ENCODE measurements at places on chromosomes 5 and 9. TPM values are rescaled to one million over a fixed set of nuclear protein-coding genes. Genes with fewer than 3 reads are reported as not detected.

OTP gene
- total RNA-seq, result not detected

TMEM141 gene
- 49.3 TPM for total RNA-seq

RNF145 gene
- 80.3 TPM for total RNA-seq

SLC6A18 gene
- total RNA-seq, result not detected

DBH gene
- total RNA-seq, result not detected

RICTOR gene
- 21.5 TPM for total RNA-seq

C9 gene
- total RNA-seq, result not detected

DCTN4 gene
- total RNA-seq, result 37.4 TPM

UBE2QL1 gene
- not detected for total RNA-seq

ARHGEF39 gene
- total RNA-seq, result 18.7 TPM

SPINK7 gene
- not detected for total RNA-seq

SUSD3 gene
- total RNA-seq, result 28.8 TPM

DCAF12 gene
- 40.2 TPM for total RNA-seq

MORN5 gene
- total RNA-seq, result not detected

ADAMTS12 gene
- total RNA-seq, result not detected

ADAMTS19 gene
- total RNA-seq, result not detected

KCNV2 gene
- not detected for total RNA-seq

CCDC112 gene
- total RNA-seq, result 1.7 TPM

IL5 gene
- total RNA-seq, result not detected

HARS1 gene
- total RNA-seq, result 95.2 TPM

SCGB3A2 gene
- not detected for total RNA-seq

FOXD4L3 gene
- 0.14 TPM for total RNA-seq

PLK2 gene
- total RNA-seq, result 2.3 TPM

TAS2R1 gene
- total RNA-seq, result not detected

EPB41L4A gene
- total RNA-seq, result not detected

SLCO6A1 gene
- not detected for total RNA-seq

OR1Q1 gene
- not detected for total RNA-seq

PTTG1 gene
- total RNA-seq, result 105 TPM

LARP1 gene
- total RNA-seq, result 292 TPM

TAF11L5 gene
- not detected for total RNA-seq

INSYN2B gene
- not detected for total RNA-seq

ATOX1 gene
- total RNA-seq, result 97.7 TPM

STPG3 gene
- total RNA-seq, result not detected

HAVCR2 gene
- 24.6 TPM for total RNA-seq

FAT2 gene
- total RNA-seq, result not detected

IFNW1 gene
- 0.10 TPM for total RNA-seq

ZBED3 gene
- 6.3 TPM for total RNA-seq

DIPK1B gene
- 0.10 TPM for total RNA-seq

CTXN3 gene
- not detected for total RNA-seq

PPIC gene
- total RNA-seq, result not detected

SLC1A1 gene
- 0.10 TPM for total RNA-seq

SNX24 gene
- 1.4 TPM for total RNA-seq

SLF1 gene
- 13.0 TPM for total RNA-seq

PRDM9 gene
- not detected for total RNA-seq

SLC25A46 gene
- 57.4 TPM for total RNA-seq

CFAP77 gene
- not detected for total RNA-seq

BSPRY gene
- total RNA-seq, result 11.7 TPM
